ENCODE measurements at places on chromosomes 12 and 14.

GRCh38 chr14:81449114-81449513 is 49.0 kb upstream of the STON2 start:
- no peak for DNase-seq

DNA sequence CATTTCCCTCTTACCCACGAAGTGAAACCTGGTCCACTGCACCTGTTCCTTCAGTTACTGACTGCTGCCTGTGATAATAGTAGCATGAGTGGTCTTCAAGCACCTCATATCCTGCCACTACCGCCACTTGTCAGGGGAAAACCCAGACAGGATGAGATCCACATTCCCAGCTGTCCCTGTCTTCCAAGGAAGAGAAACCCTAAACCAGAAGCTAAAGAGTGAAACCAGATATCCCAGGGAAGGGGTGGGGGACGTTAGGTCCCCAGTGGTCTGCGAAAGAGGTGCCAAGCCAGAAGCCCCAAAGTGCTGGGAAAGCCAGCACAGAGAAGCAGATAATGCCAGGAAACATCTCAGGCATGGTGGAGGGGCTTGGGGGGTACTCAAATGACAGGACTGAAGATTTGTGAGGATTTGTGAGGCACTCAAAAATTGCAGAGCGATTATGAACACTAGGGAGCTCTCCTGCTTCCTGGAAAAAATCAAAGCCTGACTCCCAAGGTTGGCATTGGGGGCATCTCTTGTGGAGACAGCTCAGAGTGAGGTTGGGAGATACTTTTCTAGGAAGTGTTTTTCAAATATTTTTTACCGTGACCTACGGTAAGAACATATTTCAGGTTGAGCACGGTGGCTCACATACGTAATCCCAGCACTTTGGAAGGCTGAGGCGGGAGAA is 77.9 kb downstream of the TMEM30B start:
- no peak for DNase-seq

- no peak for DNase-seq
These were observed 251.5 kb upstream of the FBXO33 start for GRCh38 chr14:39683691-39684260.

DNA sequence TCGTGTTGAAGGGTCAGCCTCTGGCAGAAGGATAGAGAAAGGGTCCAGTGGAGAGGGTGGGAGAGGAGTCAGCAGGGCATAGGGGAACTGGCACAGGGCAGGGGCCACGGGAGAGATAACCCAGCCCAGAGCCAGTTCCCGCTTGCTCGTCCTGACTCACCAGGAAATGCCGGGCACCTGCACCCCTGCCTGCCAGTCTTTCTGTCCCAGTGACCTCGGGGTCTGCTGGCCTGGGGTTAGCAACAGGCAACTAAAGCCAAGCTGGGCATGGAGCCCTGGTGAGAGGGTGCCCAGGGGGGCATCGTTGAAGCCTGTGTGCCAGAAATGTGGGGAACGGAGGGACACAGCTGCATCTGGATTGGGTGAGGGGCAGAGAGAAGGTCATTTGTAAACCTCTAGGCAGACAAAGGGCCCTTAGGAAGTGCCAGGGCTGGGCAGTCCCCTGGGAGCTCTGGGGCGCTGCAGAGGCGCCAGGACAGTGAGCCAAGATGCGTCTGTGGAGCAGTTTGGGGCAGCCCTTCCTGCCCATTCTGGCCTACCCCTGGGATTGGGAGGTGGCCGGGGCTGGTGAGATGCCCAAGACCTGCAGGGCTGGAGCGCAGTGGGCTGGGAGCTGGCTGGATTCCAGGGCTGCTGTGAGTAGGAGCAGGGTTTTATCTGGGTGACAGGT is 5.5 kb downstream of the TNFAIP2 start:
- no peak for DNase-seq

GRCh38 chr12:122293081-122293480 is 26.8 kb upstream of the VPS33A start:
- DNase-seq, result no peak

DNA sequence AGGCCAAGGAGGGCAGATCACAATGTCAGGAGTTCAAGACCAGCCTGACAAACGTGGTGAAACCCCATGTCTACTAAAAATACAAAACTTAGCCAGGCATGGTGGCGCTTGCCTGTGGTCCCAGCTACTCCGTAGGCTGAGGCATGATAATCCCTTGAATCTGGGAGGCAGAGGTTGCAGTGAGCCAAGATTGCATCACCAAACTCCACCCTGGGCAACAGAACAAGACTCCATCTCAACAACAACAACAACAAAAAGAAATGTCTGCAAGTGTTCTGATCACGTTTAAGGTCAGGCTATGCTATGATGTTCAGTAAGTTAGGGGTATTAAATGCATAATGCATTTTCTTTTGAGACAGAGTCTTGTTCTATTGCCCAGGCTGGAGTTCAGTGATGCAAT is 6.7 kb upstream of the PLD4 start:
- no peak for DNase-seq

- no peak for DNase-seq
These were observed 285.1 kb upstream of the DCN start for GRCh38 chr12:91467686-91468085.

GRCh38 chr14:103361867-103362266 is 23.3 kb upstream of the MARK3 start:
- DNase-seq, result no peak

DNA sequence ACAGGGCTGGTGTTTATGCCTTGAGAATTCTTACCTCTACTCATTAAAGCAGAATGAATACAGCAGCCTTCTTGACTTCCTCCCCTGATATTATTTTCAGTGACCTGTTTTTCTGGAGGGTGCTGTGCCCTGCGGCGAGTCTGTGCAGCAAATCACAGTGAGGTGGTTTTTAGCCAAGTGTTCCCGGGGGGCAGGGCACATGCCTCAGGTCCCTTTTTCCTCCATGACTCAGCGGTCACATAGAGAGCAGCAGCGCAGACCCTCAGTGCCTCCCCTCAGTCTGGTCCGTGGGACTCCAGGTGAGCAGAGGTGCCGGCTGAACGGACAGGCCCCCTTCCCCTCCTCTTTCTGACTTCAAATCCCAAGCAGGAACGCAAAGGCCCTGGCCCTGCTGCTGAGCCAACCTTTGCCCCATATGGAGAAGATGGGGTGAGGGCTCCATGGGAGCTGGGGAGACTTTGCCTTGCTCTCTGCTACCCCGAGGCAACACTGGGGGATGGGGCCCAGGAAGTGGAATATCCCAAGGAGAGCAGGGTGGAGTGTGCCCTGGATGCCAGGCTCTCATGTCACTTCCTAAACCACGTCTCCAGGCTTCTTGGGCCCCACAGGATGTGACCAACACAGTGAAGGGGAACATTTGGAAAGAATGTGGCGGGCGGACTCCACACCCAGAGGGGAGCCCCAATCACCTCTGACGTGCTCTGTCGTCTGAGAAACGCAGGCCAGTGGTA is 90.0 kb downstream of the DHRS2 start:
- no peak for DNase-seq

DNA sequence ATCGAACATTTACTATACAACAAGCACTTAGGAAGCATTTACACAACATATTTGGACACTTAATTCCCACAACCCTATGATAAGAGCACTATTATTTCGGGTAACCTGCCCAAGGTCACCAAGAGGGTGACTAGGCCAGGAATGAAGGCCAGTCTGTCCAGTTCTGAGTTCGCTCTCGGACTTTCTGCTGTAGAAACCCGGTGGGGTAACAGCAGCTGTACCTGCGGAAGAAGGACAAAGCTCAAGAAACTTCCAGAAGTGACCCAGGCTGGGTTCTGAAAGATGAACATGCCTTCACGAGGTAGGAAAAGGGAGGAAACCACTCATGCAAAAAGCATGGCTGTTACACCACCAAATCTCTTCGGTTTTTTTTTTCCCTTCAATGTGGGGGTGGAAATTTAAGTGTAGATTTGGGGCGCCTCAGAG is 10.8 kb downstream of the PLA2G1B start:
- no peak for DNase-seq

- no peak for DNase-seq
These were observed 52.9 kb downstream of the TECPR2 start for GRCh38 chr14:102415671-102416070.

- DNase-seq, result peak; percentile 65
These were observed 6.7 kb downstream of the HDAC7 start for GRCh38 chr12:47812797-47813510.
